ENCODE measurements at places on chromosomes 7 and 10. TPM values are rescaled to one million over a fixed set of nuclear protein-coding genes. Genes with fewer than 3 reads are reported as not detected.

EBF3 gene
- total RNA-seq, result 28.6 TPM

GJC3 gene
- not detected for total RNA-seq

TEX36 gene
- not detected for total RNA-seq

CTAGE4 gene
- 2.7 TPM for total RNA-seq

GOLGA7B gene
- 2.2 TPM for total RNA-seq

GFRA1 gene
- total RNA-seq, result 62.2 TPM

AMZ1 gene
- 0.11 TPM for total RNA-seq

AOAH gene
- total RNA-seq, result 7.1 TPM

MKRN1 gene
- total RNA-seq, result 110 TPM

PIK3AP1 gene
- total RNA-seq, result 5.4 TPM

SYT15 gene
- total RNA-seq, result 2.5 TPM

ADRB1 gene
- total RNA-seq, result 1.6 TPM

SPDYE6 gene
- not detected for total RNA-seq

EN2 gene
- total RNA-seq, result 0.11 TPM

INHBA gene
- 8.8 TPM for total RNA-seq

FZD1 gene
- total RNA-seq, result 24.0 TPM

TSPAN15 gene
- 28.1 TPM for total RNA-seq

APBB1IP gene
- 2.9 TPM for total RNA-seq

PLAC9 gene
- total RNA-seq, result 43.8 TPM

NUPR2 gene
- not detected for total RNA-seq

ATE1 gene
- total RNA-seq, result 93.2 TPM

RAMP3 gene
- 18.1 TPM for total RNA-seq

VENTX gene
- 0.22 TPM for total RNA-seq
